ENCODE measurements at places on chromosomes 11 and 22. TPM values are rescaled to one million over a fixed set of nuclear protein-coding genes. Genes with fewer than 3 reads are reported as not detected.

Gene DMC1
- 0.14 TPM for polyA plus RNA-seq

Gene RPLP2
- 167 TPM for polyA plus RNA-seq

Gene GPHA2
- polyA plus RNA-seq: not detected

Gene PKDREJ
- not detected for polyA plus RNA-seq

Gene LIF
- polyA plus RNA-seq: not detected

Gene OR8G5
- not detected for polyA plus RNA-seq
